NCI-H1105 treated with DMSO at 0.1 percent for 48 hours (cell line): ENCODE measurements at places on chromosomes 6 and 20.

GRCh38 chr20:36873498-36874189 lies 2.3 kb upstream of the TLDC2 start:
- no peak for DNase-seq

DNA sequence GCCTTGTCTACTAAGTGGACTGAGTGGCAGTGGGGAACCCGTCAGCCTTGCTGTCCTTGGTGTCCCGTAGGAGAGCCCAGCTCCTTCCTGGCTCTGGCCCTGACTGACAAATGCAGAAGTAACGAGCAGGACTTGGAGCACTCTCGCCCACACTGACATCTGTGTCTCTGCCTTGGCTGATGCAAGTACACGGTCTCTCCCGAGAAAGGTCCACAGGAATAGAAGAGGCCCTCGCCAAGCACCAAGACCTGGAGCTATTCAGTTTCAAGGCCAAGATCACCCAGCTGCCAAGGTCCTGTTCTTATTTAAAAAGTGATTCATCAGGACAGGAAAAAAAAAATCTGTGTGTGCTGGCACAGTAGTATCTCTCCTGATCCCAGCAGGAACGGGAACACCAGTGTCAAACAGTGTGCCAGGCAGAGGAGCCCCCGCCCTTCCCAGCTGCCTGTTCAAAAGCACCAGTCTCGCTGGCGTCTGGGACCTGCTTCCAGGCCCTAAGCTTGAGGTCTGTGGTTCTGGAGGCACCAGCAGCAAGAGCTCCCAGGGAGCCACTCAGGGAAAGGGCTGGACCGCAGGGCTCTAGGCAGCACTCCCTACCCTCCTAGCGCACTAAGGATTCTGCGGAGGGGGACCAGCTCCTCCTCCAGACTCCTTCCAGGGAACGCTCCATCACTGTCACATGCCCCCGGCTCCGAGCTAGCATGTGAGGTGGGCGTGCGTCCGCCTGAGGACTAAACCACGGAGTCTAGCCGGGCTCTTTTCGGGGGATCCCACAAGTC lies 376.9 kb downstream of the RNGTT start:
- no peak for DNase-seq

DNA sequence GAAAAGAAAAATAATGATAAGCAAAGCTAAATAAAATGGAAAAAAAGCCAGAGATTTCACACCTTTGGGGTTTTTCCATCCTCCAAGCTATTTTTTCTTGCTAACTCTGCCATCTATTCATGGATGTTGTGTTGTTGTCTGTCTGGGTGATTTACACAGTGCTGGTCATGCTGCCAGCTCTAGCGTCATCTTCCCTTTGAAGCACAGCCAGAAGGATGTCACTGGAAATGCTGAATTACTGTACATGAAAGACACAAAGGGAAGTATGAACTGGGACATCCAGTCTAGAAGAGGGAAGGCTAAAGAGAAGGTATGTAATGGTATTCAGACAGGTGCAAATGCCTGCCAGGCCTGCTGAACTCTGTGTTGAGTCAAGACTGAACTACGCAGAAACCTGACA lies 241.9 kb upstream of the STXBP5 start:
- DNase-seq, result no peak

DNA sequence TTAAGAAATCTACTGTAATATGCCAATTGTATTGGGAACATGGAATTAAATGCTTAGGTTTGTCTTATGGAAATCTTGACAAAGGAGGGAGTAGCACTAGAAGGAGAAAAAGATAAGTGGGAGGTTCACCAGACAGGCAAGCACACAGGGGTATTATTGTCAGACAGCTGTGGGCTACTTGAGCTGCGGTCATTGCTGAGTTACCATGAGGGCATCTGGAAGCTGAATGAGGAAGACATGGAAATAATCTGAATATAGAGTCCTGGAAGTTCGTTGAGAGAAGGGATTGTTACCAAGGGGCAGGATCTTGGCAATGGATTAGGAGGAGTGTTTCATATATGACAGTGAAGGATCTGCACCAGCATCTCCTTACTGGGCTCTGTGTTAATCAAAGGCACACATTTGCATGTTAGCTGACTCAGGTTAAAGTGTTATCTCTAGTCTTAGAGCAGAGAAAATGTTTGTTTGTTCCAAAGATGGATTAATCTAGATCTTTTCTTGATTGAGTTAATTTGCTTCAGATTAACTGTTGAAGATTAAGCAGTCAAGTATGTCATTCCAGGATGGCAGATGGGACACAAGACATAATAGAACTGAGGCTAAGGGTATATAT lies 53.0 kb upstream of the SUPT3H start:
- no peak for DNase-seq

GRCh38 chr6:33312361-33313104 lies 1.3 kb downstream of the TAPBP start:
- peak; percentile 84 for DNase-seq

- DNase-seq, result no peak
These were observed 1.5 kb downstream of the SLC29A1 start for GRCh38 chr6:44224965-44225305.

- DNase-seq, result no peak
These were observed 14.3 kb upstream of the EPM2A start for GRCh38 chr6:145749632-145750031.

GRCh38 chr6:163640641-163641040 lies 226.1 kb downstream of the QKI start:
- no peak for DNase-seq

DNA sequence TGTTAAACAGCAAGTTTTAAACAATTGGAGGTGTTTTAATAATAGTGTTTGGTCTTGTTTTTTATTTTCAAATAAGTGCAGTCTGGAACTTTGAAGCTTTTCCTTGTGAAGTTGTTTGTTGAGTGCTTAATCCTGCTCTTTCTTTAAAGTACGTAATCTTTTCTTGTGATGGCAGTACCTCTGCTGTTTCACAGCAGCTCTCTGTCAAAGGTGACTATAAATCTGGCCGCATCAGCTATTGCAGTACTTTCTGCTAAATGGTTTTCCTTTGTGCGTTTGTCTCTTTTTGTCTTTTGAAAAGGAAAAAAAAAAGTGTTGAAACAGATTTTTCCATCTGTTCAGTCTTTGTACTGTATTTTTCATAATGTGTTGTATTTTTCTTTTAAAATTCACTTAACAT lies 12.7 kb downstream of the STXBP5 start:
- no peak for DNase-seq

GRCh38 chr6:162976141-162976540 lies 248.4 kb downstream of the PACRG start:
- no peak for DNase-seq

- no peak for DNase-seq
These were observed 7.5 kb upstream of the BFSP1 start for GRCh38 chr20:17538517-17539170.

GRCh38 chr6:41777551-41778285 lies 2.0 kb downstream of the FRS3 start:
- DNase-seq, result no peak

GRCh38 chr6:100237821-100238220 lies 226.9 kb downstream of the SIM1 start:
- no peak for DNase-seq

- no peak for DNase-seq
These were observed 675.9 kb upstream of the CITED2 start for GRCh38 chr6:140050101-140050995.

- DNase-seq, result no peak
These were observed 3.5 kb downstream of the FKBP1C start for GRCh38 chr6:63214816-63215215.

DNA sequence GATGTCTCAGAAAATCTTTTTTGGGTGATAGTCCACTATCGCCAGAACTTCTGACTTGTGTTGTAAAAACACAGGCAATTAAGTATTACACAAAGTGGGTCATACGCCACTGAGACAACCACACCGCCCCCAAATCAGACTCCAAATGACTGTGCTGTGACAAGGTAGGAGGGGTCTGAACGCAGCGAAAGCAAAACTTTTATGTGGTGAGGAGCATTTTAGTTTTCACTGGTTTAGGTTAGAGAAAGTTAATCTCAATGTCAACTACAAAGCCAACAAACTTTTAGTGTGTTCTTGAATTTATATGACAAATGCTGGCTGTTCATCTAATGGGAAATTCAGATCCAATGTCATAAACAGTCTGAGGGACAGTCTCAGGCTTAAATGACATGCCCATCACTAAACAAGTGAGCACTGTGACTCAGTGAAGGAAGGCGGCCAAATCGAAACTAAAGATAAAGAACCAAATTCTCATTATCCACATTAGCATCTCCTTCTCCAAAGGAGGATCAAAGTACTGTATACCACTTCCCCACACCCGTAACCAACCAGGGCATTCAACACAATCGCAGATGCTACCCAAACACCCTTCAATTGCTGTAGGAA lies 186.7 kb downstream of the GJA10 start:
- DNase-seq, result no peak

- no peak for DNase-seq
These were observed 21.7 kb downstream of the RIPK1 start for GRCh38 chr6:3090013-3090412.

DNA sequence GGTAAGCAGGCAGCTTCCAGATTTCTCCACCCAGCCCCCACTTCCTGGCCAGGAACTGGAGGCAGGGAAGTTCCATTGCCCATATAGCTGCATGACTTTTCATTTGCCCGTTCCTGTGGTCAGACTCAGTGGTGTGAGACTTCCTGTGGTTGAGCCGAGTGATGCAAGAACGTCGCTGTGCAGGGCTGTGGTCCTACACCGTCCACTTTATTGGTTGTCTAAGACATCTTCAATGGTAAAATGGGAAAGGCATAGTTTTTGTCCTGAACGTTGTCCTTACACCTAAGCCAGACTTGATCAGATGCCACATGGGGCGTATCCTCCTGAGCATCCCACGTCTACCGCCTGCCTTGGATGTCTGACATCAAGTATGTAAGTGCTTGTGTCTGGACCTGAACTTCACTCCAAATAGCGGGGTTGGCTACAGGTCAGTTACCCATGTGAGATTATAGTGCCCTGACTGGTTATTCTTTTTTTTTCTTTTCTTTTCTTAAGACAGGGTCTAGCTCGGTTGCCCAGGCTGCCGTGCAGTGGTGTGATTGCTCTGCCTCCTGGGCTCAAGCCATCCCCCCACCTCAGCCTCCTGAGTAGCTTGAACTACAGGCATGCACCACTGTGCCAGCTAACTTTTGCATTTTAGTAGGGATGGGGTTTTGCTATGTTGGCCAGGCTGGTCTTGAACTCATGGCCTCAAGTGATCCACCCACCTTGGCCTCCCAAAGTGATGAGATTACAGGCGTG lies 25.9 kb upstream of the GTSF1L start:
- DNase-seq, result no peak
